ENCODE measurements at places on chromosomes 1 and 21.

DNA sequence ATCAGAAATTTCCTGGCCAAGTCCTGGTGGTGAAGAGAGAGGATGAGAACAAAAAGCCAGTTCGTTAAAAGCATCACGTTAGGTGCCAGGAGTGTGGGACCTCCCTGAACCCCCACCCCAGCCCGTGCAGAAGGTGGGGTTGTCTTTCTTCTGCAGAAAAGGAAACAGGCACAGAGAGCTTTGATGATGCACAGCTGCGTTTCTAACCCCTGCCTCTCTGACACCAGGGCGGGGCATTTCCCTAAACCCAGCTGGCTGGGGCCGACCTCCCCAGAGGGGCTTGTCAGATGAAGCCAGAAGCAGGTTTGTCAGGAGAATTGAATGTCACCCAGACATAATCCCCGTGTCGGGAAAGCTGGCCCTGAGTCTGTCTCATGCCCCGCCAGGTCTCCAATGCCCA lies 189.3 kb upstream of the EDN2 start:
- no peak for DNase-seq

DNA sequence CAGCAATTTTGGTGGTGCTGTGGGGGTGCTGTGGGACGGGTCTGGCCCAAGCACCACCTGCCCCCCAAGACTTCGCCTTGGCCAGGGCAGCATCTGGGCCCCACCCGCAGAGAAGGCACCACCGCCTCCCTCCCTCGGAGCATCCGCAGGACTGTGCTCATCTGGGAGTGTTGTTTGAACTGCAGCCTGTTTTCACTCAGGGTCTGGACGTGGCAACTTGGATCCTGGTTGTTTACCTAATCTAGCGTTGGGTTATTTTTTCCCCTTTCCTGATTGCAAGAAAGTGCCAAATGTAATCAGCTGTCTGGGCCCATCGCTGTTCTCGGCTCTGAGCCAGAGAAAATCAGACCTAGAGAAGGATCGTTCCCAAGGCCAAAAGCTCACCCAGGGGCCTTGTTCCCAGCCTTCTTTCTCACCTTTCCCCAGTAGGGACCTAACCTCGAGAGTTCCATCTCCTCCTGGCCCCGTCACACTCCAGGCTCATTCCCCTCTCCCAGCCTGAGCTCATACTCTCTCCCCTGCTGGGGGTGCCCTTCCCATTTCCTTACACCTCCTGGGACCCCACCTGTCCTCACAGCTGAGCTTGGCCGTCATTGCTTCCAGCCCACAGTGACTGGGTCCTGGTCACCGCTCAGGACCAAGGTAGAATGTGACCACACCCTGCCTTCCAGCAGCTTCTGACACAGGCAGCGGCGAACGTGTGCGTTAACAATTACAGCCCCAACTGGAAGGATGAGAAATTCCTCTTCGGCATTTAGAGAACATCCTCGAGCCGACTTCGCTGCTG lies 72.0 kb upstream of the FAM20B start:
- DNase-seq = no peak

GRCh38 chr1:234755449-234755863 lies 145.5 kb upstream of the IRF2BP2 start:
- peak; percentile 79 for DNase-seq

GRCh38 chr1:225458222-225458631 lies 30.4 kb upstream of the LBR start:
- no peak for DNase-seq

GRCh38 chr21:46295996-46296752 lies 10.0 kb downstream of the YBEY start:
- DNase-seq = peak; percentile 53

GRCh38 chr1:62088439-62088838 lies 106.2 kb upstream of the L1TD1 start:
- DNase-seq = no peak
